ENCODE measurements at places on chromosomes 2 and 18.

DNA sequence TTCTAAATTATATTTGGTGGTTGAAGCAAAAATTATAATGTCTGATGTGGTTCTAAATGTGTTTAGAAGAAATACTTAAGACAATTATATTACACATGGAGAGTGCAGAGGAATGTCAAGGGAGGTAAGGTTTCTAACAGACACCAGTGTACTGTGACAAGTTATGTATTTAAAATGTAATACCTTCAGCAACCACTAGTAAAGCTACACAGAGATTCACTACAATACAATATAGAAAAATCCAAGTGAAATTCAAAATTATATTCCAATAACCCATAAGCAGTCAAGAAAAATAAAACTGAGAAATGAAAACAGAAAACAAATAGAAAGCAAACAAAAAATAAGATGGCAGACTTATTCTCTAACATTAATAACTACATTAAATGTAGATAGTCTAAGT is 249.5 kb upstream of the KLHL14 start:
- no peak for DNase-seq

GRCh38 chr2:240253583-240254145 is 113.2 kb upstream of the OTOS start:
- no peak for DNase-seq

DNA sequence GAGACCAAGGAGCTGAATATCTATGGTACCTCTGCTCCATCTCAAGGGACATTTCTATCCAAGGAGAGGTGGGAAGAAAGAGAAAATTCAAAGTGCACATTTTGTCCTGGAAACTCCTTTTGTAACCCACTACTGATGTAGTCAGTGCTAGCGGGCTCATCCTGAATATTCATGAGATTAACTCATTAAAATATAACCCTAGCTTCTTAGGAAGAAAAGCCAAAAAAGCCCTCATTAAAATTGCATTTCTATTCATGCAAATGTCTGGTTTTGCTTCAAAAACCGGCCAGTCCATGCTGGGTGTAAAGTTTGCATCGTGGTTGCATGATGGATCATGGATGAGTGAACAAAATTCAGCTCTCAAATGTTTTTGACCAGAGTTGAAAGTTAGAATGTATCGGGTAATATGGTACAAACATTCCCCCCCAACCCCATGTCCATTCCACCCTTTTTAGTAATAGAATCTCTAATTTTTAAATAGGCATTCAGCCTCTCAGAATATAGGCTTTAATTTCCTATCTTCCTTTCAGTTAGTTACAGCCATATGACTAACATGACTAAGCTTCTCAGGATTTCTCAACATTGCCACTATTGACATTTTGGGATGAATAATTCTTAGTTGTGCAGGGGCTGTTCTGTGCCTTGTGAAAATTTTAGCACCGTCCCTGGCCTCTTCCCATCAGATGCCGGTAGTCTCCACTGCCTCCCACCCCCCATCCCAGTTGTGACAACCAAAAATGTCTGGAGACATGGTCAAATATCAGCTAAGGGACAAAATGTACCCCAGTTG is 104.2 kb upstream of the RND3 start:
- DNase-seq, result no peak

DNA sequence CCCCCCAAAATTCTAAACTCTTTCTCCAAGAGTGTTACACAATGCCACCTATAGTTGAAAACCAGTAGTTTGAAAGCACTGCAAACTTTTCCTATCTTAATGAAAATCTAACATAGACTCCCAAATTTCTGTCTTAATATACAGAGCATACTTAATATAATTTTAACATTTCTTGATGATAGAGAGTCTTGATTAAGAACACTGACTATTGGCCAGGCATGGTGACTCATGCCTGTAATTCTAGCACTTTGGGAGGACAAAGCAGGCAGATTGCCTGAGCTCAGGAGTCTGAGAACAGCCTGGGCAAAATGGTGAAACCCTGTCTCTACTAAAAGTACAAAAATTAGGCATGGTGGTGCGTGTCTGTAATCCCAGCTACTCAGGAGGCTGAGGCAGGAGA is 34.2 kb downstream of the ASXL2 start:
- no peak for DNase-seq

- no peak for DNase-seq
These were observed 8.9 kb downstream of the FBXO36 start for GRCh38 chr2:229931241-229931640.

DNA sequence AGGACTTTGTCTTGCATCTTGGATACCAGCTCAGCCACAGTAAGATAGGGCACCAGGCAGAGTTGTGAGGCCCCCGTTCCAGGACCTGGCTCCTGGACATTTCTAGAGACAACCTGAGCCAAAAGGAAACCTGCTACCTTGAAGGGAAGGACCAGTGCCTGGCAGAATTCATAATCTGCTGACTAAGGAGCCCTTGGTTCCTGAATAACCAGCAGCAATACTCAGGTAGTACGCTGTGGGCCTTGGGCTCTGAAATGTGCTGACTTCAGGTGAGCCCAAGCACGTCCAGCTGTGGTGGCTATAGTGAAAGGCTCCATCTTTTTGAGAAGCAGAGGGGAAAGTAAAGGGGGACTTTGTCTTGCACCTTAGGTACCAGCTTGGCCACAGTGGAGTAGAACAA is 28.5 kb downstream of the SERPINB11 start:
- DNase-seq, result no peak

GRCh38 chr2:204415406-204416181 is 129.7 kb upstream of the PARD3B start:
- no peak for DNase-seq

GRCh38 chr2:236715077-236715476 is 145.5 kb downstream of the ACKR3 start:
- peak; percentile 22 for DNase-seq

DNA sequence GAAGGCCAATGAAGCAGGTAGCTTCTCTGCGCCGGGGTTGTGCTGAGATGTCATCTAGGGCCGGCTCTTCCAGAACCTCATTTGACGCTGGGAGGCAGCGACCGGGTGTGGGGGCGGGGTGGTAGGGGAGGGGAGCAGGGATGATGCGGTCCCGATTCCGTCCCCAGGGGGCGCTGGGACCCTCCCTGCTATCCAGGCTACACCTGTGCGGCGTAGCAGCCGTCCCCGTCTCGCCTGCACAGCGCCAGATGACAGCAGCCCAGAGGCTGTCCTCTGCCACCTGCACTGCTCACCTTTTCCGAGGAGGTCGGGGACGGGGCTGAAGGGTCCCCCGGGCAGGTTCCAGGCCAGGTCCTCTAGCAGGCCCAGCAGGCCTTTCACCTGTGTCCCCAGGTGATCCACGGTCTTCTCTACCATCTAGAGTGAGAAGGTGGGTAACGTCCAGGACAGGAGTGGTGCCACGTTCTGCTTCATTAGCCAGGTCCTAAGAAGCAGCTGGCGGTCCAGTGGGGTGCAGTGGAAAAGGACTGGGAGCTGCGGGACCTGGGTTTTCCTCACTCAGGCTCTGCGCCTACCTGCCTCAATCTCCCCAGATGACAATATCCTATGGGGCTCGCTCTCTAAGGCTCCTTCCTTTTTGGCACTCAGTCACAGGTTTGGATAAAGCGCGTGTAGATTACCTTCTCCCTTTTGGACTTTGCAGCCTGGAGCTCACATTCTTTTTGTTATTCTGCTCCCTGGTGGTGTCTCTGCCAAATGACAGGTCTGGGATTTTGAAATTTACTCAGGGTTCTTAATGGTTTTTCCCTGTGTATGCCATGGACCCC is 56.0 kb upstream of the RAB6C start:
- DNase-seq, result no peak

DNA sequence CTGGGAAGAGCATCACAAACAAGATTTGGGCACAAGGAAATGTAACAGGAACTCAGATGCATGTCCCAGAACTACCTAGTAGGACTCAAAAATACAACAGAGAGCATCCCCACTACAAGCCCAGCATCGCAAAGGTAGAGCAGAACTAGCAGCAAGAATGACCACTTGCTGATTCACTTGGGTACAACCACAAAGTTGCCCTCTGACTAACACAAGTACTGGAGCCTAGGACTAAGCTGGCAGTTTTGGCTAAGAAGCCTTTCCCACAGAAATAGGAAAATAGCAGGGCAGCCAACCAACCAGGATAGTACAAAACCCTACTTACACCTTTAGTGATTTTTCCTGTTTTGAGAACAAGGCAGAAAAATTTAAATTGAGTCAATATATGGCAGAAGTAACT is 193.8 kb downstream of the PAX3 start:
- no peak for DNase-seq

DNA sequence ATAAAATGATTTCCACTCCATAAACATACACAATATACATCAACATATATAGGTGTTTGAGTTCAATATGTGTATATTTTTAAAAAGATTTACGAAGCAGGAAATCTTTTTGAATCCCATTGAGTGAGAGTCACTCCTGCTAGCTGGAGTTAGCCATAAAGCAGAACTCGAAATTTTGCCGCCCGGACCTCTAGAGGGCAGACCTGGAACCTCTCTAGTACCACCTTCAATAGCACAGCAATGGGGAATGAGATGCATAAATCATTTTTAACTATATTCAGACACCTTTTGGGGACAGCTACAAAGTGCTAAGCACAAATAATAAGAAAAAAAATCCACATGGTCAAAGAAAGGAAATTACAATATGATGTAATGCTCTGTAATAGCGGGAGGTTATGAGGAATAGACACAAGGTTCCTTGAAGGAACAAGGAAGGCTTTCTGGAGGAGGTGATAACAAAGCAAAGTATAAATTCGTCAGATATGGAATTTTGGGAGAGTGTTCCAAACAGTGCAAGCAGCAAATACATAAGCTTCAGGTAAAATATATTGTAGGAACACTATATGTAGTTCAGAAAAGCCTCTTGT is 533.4 kb downstream of the ERBB4 start:
- no peak for DNase-seq

DNA sequence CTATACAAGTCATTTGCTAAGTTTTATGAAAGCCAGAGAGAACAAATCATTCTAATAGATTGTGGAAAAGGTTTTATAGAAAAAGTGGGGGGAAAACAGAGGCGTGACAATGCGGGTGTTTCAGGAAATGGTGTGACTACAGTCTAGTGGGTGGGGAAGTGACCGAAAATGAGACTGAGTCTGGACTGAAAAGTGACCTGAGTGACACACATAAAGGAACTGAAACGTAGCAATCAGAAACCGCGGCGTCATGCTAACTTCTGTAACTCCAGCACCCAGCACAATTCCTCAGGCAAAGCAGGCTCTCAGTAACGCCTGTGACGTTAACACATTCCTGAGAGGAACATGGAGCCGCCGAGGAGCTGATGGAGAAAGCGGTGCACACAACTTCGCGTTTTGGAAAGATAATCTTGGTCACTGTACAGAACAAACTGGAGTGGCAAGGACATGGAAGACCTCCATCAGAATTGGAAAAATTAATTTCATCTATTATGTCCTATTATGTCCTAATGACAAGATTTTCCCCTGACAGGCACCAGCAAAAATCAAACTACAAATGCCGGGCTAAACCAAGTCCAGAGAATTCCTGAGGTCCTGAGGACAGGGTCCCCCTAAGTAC is 1.4 kb upstream of the CD226 start:
- DNase-seq, result no peak

GRCh38 chr2:240213476-240214421 is 73.3 kb upstream of the OTOS start:
- no peak for DNase-seq

DNA sequence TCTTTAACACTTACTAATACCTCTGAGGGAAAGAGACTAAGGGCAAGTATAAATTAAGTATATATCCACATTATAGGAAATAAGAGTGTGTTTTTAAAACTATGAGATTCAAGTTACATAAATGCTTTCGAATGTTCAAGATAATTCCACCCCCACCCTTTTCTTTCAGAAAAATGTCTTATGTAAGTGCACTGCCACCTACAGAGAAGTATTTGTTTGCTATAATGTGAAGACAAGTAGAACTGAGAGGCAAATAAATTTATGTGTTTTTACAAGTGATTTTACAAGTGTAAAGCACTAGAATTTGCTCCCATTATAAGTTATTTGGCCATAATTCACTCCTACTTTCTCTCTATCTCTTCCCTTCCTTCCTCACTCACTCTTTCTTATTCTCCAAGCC is 99.9 kb upstream of the CRACDL start:
- DNase-seq, result no peak

DNA sequence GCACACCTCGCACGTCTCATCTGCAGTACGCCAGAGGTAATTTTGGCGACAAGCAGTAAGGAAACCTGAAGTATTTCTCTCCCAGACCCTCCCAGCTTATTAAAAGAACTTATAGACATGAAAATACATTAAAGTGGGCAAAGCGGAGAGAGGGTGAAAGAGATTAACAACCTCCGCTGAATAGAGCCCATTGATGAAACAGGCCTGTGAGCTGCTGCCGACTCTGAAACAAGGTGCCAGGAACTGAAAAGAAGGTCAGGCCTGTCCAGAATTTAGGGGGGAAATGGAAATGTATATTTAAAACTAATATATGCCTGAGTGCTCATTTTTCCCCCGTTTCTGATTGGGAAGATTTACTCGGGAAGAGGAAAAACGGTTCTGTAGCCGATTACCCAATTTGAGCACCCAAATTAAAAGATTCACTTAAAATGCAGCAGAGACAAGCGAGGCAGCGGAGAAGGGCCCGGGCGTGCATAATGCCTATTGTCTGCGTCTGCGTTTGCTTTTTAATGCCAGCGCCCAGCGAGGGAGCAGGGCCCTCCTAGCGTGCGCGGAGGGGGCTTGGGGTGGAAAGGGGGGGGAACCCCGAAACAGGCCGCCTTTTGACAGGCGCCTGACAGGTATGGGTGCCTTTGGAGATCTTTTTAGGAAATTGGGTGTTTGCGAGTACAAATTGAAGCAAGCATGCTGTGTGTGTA is 316.2 kb downstream of the GBX2 start:
- no peak for DNase-seq

- DNase-seq, result no peak
These were observed 106.4 kb upstream of the CCDC85A start for GRCh38 chr2:56077359-56077915.

DNA sequence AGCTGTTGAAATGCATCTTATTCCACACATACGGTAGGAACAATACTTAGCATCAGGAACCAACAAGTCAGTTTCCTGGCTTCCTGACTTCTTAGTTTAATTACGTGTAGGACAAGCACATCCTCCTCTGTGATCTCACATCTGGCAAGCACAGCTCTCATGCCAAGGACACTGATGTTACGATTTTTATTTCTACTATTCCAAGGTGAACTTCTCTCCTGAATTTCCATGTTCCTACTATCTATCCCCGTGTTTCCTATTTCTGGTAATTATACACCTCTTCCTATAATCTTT is 374.0 kb downstream of the NCKAP5 start:
- DNase-seq, result no peak

DNA sequence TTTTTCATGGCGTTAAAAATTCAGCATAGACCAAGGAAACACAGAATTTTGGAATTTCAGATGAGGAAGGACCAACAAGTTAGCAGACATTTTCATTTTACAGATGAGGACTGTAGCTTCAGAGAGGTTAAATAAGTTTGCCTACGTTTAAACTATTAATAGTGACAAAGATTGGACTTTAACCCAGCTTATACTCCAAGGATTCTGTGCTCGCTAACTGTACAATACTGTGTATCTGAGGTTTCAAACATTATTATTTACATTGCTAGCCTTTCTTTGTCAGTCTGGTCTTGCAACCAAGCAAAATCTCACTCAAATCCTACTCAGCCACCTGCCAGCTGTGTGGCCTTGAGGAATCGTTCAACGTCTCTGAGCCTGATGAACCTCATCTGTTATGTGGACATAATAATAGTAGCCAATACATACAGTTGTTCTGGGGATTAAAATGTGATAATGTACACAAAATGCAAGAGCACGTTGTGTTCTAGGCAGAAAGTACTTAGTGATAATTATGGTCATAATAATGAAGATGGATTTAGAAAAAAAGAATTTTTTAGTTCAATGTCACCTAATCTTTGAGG is 462.4 kb upstream of the TRIB2 start:
- DNase-seq, result no peak

- no peak for DNase-seq
These were observed 153.4 kb upstream of the SOX11 start for GRCh38 chr2:5538772-5539171.

GRCh38 chr2:27060323-27060722 is 8.9 kb downstream of the AGBL5 start:
- DNase-seq, result no peak
